ENCODE measurements at places on chromosomes 6 and 20. TPM values are rescaled to one million over a fixed set of nuclear protein-coding genes. Genes with fewer than 3 reads are reported as not detected.

The ANKRD60 gene
- not detected for polyA plus RNA-seq

The ANGPT4 gene
- polyA plus RNA-seq: not detected

DNA sequence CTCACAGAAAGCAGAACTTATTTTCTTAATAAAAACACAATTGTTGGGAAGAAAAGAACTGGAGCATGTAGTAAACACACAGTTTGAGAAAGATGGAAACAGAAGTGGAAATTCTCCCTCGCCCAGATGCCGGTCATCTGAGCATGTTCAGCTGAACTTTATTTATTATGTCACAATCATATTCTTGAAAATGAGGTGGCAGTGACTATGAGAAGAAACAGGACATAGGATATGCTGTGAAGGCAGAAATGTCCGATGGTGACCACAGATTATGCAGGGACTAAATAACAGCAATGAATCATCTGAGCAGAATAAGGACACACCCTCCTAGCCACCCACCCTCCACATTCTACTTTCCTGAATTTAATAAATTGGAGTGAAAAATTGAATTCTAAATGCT lies 425.3 kb upstream of the NOX3 start:
- DNase-seq: peak; percentile 62

The TNFRSF21 gene
- polyA plus RNA-seq: 8.9 TPM

DNA sequence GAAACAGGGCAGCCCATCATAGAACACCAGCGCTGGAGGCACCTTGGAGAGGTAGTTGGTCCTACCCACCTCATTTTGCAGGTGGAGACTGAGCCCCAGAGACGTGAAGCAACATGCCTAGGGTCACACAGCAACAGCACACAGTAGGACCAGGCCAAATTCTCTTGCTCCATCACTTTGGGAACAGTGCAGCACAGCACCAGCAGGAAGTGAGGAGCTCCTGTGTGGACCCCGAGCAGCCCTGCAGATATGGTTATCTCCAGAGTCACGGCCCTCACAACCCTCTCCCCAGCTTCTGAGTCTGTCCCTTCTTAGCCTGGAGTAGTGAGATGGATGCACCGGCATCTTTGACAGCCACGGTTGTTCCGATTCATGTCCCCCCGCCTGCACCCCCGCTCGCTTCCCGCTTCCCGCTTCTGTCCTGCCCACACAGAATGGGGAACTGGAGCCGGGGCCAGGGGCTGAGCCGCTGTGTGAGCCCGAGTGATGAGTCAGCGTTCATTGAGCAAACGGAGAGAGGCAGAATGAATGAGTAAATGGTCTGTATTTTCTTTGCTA lies 72.6 kb upstream of the DUSP22 start:
- DNase-seq: peak; percentile 62

DNA sequence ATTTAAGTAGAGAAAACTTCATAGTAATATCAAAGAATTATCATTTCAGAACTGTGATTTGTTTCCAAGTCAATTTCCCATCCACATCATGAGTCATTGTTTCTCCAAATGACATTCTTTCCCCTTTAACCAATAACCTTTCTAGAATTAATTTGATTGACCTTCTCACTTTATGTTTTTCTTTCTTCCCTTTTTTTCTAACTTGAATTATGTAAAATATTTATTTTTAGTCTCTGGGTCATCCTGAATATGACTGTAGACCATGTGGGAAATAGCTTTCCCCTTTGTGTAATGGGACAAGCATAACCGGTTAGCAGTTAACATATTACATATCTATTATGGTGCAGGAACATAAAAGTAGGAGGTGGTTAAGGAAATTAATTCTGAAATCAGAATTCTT lies 291.1 kb downstream of the GJA1 start:
- peak; percentile 26 for DNase-seq

GRCh38 chr6:15553031-15553430 lies 109.8 kb downstream of the DTNBP1 start:
- no peak for DNase-seq

The KHDRBS2 gene
- polyA plus RNA-seq: not detected

GRCh38 chr6:30828027-30828962 lies 56.0 kb upstream of the DDR1 start:
- DNase-seq: peak; percentile 92

DNA sequence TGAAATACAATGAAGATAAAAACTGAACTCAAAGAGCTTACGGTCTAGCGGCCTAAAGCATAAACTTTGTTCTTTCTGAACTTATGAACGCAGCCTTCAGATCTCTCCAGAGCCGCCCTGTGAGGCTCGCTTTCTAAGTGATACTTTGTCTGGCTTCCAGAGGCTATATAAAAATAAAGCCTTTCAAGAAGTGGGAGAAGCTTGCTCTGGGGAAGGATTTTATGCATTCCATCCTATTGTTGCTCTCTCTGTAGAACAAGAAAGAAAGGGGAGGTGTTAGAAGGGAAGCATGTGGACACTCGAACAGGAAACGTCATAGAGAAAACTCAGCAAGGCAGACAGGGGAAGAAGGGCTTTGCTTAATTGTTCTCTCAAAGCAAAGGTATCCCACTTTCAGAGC lies 77.0 kb downstream of the TBX18 start:
- no peak for DNase-seq

- no peak for DNase-seq
Measured at GRCh38 chr6:80594461-80594860, 488.0 kb downstream of the BCKDHB start.
